Stimulated activated CD8-positive, alpha-beta memory T cell treated with anti-CD3 and anti-CD28 coated beads, Interleukin-15, amount 100 ng/mL, for 1 hour (primary cell): ENCODE measurements at places on chromosomes 2 and 18.

- no peak for DNase-seq
Observed at GRCh38 chr18:47410139-47410538, 158.7 kb upstream of the SKOR2 start.

- no peak for DNase-seq
Observed at GRCh38 chr2:213119061-213119809, 32.2 kb downstream of the IKZF2 start.

DNA sequence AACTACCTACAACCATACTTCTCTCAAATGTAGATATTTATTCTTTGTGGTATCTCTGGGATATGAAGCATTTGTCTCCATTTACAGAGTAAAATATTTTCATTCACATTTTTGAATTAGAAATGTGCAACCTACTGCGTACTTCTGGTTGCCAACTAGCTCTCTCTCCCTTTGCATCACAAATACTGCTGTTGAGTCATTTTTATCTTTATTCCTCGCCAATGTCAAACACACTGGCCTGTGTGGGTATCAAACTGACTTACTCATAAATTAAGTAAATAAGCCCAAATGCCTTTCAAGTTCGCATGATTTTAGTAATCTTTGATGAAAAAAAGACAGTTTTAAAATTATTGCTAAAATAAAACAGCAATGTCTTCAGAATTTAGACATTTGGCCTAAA, 67.3 kb downstream of the STAT4 start:
- DNase-seq = no peak

GRCh38 chr2:41989501-41990180, 58.2 kb upstream of the PKDCC start:
- no peak for DNase-seq

- no peak for DNase-seq
Observed at GRCh38 chr2:203804070-203804469, 63.5 kb upstream of the CTLA4 start.

GRCh38 chr2:219567131-219567530, 4.2 kb downstream of the OBSL1 start:
- DNase-seq = no peak

GRCh38 chr2:11016735-11017388, 105.1 kb downstream of the KCNF1 start:
- no peak for DNase-seq

GRCh38 chr2:45607701-45608100, 3.4 kb downstream of the SRBD1 start:
- no peak for DNase-seq

DNA sequence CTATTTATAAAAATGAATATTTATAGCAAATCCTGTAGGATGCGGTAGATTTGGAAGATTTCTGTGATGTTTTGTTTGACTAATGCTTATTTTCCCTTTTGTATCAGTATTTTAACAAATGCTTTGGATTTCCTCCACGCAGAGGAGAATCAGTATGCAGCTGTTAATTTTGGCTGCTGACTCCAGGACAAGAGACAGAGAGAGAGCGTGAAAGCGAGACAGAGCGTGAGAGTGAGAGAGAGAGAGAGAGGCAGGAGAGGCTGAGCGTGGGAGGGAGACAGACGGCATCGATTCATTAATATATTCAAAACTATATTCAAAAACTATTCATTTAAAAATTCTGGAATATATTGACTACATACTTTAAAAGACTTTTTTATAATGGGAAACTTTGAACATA, 62.5 kb downstream of the RRM2 start:
- no peak for DNase-seq

DNA sequence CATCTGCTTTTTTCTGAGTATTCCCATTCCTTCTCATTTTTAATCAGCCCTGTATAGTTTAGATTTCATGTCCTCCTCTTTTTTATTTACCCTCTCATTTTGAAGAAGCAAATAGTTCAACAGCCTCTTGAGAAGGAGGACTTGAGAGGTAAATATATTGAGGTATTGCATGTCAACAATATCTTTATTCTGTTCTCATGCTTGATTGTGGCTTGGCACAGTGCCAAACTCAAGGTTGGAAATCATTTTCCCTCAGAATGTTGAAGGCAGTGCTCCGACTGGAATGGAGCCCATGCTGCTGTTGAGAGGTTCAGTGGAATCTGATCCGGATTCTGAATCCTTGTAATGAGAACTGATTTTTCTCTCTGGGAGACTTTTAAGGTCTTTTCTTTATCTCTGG, 31.0 kb upstream of the GALNT3 start:
- no peak for DNase-seq

GRCh38 chr2:198880421-198880820, 577.3 kb downstream of the SATB2 start:
- no peak for DNase-seq

DNA sequence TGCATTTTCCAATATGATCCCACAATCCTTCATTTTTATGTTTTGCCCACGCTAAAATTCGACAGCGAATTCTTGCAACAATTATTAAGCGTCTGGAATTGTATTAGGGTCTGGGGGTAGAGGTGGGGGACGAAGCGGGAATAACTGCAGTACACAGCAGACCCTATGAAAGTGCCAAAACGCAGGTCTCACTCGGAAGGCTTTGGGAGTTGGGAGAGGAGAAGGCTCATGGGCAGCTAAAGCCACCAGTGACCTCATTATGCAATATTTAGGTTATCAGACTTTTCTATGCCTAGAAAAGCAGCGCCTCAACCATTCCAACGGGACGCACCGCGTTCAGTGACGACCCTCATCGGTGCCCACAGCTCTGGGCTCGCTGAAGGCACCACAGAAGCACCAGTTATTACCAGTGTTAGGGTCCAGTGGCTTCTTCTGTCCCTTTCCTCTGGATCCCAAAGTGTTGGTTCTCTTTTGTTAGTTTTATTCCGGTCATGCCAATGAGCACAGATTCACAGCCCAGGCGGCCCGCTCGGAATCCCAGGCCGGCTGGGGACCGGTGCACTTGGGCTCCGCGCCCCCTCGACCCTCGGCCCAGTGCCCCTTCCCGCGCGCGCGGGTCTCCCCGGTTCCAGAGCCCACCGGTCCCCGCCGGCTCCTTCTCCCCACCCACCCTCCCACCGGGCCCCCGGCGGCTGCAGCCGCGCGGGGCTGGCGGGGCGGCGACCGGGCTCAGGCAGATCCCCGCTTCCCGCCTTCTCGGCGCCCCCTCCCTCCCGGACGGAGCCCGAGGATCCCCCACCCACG, 737 bp upstream of the MAPK4 start:
- no peak for DNase-seq

GRCh38 chr2:23746141-23746863, 180.6 kb downstream of the ATAD2B start:
- DNase-seq = no peak

DNA sequence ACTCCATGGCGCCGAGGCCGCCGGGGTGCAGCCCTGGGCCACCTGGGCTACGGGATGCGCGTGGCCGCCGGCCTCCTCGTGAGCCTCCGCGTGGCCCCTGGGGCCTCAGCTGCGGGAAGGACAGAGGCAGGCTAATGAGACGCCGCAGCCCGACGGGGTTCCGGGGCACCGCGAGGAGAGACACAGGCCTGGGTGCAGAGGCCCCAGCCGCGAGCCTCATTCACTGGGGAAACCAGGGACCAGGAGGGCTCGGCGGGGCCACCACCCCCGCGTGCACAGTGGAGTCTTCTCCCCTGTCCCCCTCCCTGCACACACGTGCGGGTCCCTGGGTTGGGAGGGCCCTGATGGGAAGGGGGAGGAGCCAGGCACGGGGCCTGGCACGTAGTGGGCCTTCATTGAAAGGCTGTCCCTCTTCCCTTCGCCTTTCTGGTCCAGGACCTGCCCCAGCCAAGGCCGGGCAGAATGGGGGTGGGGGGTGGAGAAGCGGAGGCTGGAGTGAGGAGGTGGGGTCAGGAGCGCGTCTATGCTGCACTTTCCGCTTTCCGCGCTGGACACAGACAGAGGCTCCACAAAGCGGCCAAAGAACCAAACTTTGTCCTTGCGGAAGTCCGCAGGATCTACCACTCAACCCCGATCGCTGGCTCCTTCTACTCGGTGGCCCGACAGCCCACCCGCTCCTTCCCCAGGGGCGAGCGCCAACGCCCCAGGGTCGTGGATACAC, 9.1 kb downstream of the ALPP start:
- DNase-seq = no peak

- DNase-seq = no peak
Observed at GRCh38 chr18:52152036-52152435, 188.0 kb upstream of the DCC start.

DNA sequence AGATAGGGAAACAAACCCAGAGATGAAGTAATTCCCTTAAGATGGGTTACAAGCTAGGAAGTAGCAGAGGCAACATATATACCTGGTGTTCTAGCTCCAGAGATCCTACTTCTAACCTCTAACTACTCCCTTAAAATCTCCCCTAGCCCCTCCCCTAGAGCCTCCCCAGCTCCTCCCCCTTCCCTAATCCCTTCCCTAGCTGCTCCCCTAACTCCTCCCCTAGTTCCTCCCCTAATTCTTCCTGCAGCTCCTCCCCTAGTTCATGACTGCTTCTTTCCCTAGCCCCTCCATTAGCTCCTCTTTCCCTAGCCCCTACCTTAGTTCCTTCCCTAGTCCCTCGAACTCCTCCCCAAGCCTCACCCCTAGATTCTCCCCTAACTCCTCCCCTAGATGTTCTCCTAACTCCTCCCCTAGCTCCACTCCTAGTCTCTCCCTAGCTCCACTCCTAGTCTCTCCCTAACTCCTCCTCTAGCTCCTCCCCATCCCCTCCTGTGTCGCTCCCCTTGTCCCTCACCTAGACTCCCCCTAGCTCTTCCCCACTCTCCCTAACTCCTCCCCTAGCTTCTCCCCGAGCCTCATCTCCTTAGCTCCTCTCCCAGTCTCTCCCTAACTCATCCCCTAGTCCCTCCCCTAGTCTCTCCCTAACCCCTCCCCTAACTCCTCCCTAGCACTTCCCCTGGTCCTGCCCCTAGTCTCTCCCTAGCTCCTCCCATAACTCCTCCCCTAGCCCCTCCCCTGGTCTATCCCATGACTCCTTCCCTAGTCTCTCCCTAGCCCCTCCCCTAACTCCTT, 108.9 kb downstream of the CD226 start:
- no peak for DNase-seq

- no peak for DNase-seq
Observed at GRCh38 chr2:23554054-23554697, 169.2 kb downstream of the KLHL29 start.

DNA sequence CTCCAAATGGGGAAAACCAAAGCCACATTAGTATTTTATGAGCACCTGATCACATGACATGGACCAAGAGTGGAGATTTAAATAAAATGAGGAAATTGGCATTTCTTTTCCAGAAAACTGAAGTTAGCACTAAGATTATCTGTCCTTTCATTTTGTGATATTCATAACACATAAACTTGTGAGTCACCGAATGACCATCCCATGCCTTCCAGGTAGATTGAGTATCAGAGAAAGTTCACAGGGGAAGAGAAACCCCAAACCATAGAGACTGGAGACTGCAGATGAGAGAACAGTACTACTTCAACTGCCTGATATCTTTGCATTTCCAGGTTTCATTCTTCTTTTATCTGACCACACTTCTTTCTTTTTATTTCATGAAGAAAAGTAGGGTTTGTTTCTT, 176.3 kb upstream of the LRP1B start:
- DNase-seq = no peak

DNA sequence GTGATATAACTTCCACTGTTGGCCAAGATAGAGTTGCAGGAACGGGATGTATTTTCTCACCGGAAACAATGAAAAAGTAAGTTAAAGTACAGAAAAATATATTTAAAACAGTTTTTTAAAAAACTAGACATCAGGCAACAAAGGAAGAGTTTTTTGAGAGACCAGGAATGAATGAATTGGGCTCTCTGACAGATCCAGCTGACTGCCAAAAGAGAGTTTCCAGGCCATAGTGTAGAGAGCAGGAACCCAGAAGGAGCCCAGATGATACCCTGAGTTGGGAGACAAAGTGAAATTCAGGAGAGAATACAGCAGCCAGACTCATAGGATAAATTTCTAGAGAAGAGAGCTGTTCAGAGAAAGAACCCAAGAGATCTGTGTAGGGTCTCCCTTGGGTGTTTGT, 362.6 kb upstream of the SMIM21 start:
- DNase-seq = no peak

GRCh38 chr2:47493317-47494035, 90.5 kb downstream of the MSH2 start:
- DNase-seq = no peak

DNA sequence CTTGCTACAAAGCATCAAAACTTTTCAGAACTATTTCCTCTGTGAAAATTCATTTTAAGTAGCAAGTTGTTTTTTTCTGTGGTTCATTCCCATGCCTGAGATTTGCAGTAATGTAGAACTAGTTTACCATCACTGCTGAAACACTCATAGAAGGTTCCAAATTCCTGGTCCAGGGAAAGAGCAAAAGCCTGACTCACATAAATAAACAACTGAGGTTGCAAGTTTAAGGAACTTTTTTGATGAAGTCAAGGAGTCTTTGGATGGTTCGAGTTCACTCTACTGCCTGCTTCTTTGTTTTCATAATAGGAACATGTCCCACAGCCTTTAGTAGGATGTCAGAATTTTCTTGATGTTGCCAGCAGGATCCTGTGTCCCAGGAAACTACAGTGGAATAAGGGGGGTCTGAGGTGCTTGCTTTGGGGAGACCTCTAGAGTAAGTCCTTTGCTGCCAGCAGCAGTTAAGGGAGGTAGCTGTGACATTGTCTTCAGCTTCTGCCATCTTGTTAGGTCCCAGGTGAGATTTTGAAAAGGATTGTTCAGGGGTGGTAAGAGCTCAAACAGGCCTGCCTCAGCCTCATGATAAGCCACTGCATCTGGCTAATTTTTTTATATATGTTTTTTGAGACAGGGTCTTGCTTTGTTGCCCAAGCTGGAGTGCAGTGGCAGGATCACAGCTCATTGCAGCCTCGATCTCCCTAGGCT, 43.9 kb downstream of the ACSL3 start:
- no peak for DNase-seq

GRCh38 chr2:232562515-232563151, 12.1 kb downstream of the EIF4E2 start:
- DNase-seq = no peak

- DNase-seq = no peak
Observed at GRCh38 chr2:100645695-100646429, 83.1 kb downstream of the PDCL3 start.

- DNase-seq = no peak
Observed at GRCh38 chr2:119782308-119783027, 22.7 kb downstream of the PTPN4 start.

DNA sequence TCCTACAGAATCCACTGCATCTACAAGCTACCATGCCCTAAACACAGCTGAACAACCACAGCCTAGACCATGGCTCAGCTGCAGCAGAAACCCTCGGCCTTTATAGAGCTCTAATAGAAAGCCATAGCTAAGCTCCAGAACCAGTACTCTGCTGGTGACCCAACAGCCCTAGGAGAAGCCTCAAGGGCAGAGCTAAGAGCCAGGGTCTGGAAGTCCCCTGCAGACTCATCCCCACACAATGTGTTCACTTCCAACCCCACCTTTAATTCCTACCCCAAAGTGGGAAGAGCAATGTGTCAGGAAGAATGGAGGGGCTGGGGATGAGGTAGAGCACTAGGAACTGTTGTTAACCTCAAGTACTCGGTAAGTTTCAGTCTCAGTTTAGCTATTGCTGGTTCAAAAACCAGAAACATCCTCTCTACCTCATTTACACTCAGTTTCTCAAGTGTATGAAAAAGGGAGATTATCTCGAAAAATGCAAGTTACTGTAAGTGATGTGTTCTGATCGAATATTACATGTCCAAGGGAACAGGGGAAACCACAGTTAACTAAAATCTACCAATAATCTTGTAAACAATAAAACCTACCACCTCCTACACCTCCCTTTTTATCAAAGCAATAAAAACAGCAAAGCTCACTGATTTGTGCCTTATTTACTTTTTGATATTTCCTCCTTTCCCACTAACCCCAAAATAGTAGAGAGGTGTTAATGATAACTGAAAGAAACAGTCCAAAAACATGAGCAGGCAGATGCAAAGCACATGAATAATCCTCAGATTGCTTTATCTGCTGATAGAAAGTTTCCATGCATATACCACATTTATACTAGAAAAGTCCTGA, 36.2 kb downstream of the THADA start:
- no peak for DNase-seq
